GM06990 (cell line): ENCODE measurements at places on chromosomes 1 and 21.

- no peak for DNase-seq
Measured at GRCh38 chr21:31338908-31339368, 5.1 kb downstream of the TIAM1 start.

DNA sequence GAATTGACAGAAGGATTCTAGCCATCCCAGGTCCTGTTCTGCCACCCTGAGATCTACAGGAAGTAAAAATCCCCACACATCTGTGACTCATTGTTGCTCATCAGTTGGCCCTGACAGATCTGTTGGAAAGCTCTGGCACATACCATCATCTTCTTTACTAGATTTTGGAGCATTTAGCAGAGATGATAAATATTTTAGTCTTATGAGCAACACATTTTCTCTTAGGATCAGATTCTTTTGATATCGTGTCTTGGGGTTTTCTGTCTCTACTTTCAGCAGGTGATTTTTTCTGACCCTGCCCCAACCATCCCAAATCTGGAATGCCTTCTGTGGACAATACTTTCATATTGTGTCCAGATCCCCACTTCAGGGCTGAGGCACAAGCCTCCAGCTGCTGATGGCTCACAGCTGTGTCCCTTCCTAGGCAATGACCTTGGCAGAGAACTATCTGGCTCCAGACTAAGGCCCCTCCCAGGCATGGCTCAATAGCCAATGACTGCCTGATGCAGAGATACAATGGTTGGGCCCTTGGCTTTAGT is 102.8 kb downstream of the GDAP2 start:
- DNase-seq = no peak

- DNase-seq = no peak
Measured at GRCh38 chr1:247387565-247387964, 28.4 kb upstream of the NLRP3 start.

- no peak for DNase-seq
Measured at GRCh38 chr1:32349211-32349708, 13.0 kb downstream of the FAM229A start.

DNA sequence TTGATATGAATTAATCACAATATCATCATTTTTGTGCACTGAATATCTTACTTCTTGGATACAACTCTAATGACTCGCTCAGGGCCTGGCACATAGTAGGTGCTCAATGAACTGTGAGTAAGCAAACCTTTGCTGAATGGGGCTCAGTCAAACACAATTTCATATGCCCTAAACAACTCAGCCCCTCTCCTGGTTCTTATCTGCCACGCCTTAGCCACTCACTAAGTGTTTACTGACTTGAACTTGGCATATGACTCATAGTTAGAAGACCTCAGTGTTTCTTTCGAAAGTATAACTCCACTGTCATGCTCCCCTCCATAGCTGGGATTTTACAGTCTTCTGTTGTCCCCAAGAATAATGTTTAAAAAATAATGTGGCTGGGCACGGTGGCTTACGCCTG is 4.8 kb upstream of the IFNLR1 start:
- DNase-seq = peak; percentile 74

- DNase-seq = no peak
Measured at GRCh38 chr1:31510304-31510703, 66.0 kb upstream of the TINAGL1 start.

DNA sequence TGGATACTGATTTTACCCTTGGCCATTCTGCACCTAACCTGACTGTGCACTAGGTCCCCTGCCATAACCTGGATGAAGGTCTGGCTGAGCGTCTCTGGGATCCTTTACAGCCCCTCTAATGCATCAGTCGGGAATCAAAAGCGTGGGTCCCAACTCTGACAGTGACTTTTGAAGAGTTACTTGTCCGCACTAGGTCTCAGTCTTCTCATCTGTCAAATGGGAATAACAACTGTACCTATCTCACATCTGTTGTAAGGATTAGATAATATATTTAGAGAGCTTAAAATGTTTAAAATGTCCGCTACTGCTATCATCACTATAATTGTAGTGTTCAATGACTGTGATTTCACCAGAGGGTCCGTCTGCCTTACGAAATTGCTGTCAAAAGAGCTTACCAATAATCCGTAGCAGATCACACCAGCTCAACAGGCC is 746 bp downstream of the TADA1 start:
- no peak for DNase-seq

GRCh38 chr21:35775778-35776544 is 284.4 kb downstream of the SETD4 start:
- no peak for DNase-seq

DNA sequence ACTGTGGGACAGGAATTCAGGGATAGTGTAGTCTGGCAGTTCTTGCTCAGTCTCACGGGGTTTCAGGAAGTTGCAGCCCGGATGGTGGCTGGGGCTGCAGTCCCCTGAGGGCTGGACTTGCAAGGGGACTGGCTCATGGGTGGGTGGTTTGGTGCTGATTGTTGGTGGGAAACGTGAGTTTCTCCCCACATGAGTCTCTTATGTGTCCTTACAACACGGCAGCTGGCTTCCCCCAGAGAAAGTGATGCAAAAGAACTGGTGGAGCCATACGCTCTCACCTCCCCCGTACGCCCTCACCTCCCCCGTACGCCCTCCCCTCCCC is 64.9 kb downstream of the EVA1C start:
- no peak for DNase-seq

DNA sequence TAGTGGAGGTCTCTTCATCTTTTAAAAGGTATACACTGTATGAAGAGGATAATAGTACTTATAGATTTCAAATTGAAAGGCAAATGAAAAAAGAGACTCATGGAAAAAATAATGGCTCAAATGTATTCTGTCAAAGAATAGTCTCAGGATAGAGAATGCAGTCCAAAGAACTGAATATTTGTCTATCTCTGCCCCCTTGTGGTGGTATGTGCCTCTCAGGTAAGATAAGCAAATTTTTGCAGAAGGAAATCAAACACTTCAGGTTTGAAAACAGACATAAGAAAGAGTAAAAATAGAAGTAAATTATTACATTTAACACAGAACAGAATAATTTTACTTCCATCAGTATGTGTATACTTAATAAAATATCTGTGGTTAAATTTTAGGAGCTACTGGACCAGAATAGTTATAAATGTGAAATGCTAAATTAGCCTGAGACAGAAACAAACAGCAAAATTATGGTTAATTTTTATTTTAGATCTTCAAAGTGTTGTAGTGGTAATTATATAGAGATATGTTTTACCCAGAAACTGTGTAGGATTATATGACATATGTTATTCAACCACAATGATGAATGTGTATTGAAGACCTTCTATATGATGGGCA is 164.4 kb upstream of the PALMD start:
- peak; percentile 11 for DNase-seq

DNA sequence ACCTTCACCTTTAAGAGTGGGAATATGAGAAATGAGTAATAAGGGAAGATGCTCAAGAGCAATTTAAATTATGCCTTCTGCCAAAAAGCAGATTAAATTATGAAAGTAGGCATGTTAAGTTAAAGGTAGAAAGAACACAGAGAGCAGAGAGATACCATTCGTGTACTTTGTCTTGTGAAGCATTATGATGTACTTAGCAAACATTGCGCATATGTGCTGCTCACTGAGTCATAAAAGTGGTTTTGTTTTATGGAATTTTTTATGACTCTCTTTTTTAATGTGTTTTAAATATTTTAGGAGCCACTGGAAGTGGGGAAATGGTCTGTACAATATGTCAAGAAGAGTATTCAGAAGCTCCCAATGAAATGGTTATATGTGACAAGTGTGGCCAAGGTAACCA is 35.3 kb downstream of the MTF2 start:
- no peak for DNase-seq

GRCh38 chr1:98221923-98222322 is 301.1 kb upstream of the DPYD start:
- no peak for DNase-seq

GRCh38 chr1:209416716-209417115 is 166.8 kb upstream of the CAMK1G start:
- DNase-seq = no peak

GRCh38 chr1:201827321-201828216 is 1.4 kb upstream of the IPO9 start:
- DNase-seq = no peak

DNA sequence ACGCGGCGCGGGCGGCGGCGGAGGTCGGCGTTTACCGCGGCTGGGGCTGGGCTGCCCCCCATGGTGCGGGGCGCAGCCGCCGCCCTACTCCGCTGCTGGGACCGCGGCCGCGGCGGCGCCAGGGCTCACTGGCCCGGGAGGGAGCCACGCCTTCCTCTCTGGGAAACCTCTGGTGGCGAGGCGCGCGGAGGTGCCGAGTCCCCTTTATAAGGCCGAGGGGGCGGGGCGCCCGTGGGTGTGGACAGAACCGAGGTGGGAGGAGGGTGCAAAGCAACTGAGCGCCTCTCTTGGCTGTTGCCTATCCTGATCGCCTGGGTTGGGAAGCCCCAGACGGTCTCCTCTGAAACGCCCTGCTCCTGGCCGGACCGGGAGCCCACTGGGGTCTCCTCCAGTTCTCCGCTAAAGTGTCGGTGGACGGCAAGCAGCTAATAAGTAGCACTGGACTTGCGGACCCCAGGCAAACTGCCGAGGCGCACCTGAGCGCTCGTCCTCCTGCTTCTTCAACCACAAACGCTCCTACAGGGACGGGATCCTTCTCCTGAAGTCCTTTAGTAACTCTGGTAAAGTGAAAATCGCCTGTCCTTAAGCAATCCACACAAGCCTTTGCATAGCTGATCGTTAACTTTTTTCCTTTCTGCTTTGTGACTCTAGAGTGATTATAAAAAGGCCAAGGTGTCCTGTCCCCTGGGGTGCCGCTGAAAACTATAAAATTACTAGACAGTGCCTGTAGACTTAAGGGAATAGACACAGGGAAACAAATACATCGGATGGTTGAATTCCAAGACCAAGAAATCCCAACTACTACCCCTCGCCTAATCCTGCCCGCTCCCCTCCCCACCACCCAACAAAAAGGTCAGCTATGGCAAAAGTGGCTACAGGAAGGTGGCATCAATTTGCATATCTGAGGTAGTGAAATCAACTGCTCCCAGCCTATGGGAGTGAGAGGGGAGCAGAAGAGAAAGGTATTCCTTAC is at the start of gene PTGER3:
Gene PTGER3, minus strand, starts transcription at position 182 of the 973 bp plus-strand sequence. CDS start 239 bp downstream, outside the sequence.
- DNase-seq = peak; percentile 20

GRCh38 chr1:48693180-48693579 is 83.5 kb downstream of the BEND5 start:
- DNase-seq = no peak

DNA sequence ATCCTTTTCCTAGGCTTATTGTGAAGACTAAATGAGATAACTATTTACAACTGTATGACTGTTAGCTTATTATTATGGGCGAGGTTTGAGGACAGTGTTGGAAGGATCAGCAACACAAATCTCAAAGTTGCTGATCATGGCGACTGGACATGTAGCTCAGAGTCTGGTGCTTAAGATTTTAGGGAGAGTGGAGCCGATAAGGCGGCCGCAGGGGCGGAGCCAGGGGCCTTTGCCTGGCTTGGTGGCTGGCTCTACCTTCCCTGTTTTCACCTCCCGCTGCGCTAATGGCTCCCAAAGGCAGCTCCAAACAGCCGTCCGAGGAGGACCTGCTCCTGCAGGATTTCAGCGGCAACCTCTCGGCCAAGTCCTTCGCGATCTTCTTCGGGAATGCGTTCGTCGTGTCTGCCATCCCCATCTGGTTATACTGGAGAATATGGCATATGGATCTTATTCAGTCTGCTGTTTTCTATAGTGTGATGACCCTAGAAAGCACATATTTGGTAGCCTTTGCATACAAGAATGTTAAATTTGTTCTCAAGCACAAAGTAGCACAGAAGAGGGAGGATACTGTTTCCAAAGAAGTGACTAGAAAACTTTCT is 45.5 kb downstream of the GIPC2 start:
- no peak for DNase-seq

- DNase-seq = no peak
Measured at GRCh38 chr1:89390707-89391106, 26.8 kb downstream of the GBP6 start.

DNA sequence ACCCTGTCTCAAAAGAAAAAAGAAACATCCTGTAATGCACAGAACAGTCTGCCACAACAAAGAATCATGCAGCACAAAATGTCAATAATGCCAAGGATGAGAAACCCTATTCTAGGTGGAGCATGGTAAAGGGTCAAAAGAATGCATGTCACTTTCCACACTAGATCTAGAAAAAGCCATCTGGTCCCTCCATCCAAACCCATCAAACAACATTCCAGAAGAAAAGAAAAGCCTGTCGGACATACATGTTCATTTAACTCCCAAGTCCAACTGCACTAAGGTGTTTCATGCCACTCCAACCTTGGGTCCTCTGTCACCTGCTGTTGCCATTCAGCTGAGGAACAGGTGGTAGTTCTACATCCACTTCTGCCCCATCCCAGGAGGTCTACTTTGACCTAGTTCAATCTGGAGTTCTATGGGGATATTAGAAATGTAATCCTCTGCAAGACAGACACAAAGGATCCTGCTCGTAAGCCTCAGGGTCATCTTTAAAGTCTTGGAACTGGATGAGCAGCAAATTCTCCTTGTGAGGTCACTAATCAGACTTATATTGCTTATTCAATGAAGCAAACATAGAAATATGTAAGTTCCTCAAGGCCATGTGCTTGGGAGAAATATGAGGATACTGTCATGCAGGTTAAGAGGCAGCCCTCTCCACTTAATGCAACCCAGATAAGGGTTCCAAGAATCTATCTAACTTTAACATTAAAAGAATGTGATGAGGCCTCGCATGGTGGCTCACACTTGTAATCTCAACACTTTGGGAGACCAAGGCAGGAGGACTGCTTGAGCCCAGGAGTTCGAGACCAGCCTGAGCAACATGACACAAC is 3.7 kb downstream of the DEDD start:
- DNase-seq = no peak

- no peak for DNase-seq
Measured at GRCh38 chr1:155177918-155178281, 4.3 kb downstream of the TRIM46 start.

- DNase-seq = no peak
Measured at GRCh38 chr21:39720126-39720778, 24.7 kb upstream of the IGSF5 start.

GRCh38 chr1:214615871-214616270 is 12.9 kb downstream of the CENPF start:
- no peak for DNase-seq

- DNase-seq = no peak
Measured at GRCh38 chr1:69233463-69233862, 334.3 kb upstream of the LRRC7 start.

GRCh38 chr21:37430184-37430821 is 63.7 kb downstream of the DYRK1A start:
- no peak for DNase-seq

DNA sequence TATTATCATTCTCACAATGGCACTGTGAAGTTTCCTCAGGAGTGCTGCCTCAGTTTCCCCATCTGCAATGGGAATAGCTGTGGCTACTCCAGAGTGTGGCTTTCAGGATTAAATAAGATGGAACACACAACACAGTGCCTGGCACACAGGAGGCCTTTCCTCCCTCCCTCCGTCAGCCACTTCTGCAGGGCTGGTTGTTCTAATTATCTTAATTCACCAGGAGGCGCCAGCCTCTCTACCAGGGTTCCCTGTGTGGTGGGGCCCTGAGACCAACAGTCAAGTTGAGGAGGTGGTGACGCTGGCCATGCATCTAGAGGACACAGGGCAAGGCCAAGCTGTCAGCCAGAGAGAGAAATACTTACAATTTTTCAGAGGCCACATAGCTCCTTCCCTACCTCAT is 6.3 kb upstream of the FOXO6 start:
- DNase-seq = no peak
